ENCODE measurements at places on chromosomes 7 and 10. TPM values are rescaled to one million over a fixed set of nuclear protein-coding genes. Genes with fewer than 3 reads are reported as not detected.

Gene PHKG1
- total RNA-seq, result 3.6 TPM

Gene SMURF1
- 19.7 TPM for total RNA-seq

Gene CWF19L1
- total RNA-seq, result 33.1 TPM

Gene FAM25C
- not detected for total RNA-seq

Gene BET1
- total RNA-seq, result 62.7 TPM

GRCh38 chr10:9052767-9053166 lies 998.3 kb downstream of the GATA3 start:
- no peak for DNase-seq

Gene TMEM270
- total RNA-seq, result not detected

DNA sequence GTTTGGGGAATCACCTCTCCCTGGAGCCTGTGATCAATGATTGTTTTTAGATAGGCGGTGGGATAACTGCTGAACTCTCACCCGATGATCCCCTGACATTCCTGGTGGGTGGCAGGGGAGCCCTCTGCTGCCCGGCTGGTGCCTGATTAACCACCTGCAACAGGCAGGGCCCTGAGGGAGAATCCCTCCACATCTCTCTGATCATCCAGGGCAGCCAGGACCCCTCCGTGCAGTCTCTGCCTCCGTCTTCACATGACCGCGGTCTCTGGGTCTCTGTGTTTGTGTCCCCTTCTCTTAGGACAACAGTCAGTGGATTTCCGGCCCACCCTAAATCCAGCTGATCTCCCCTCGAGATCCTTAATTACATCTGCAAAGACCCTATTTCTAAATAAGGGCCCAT lies 17.4 kb downstream of the CALML5 start:
- no peak for DNase-seq

Gene PNLIPRP3
- total RNA-seq, result not detected

DNA sequence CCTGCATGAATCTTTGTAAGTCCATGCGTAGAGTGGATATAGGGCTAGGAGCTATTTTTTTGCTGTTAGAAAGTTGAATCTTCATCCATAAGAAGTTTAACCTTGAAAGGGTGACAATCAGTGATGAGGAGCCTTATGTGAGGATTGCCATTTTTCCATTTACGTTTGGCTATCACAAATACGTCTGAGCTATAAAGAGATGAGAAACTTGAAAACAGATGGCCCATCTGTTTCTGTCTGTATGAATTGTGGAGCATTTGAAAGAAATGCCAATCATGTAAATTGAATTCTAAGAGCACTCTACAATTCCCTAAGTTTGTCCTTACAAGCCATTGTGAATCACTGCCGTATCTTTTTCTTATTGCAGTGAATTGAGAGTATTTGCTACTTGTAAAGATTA lies 169.8 kb upstream of the TEX47 start:
- DNase-seq, result no peak

GRCh38 chr10:97583476-97583875 lies 713 bp upstream of the HOGA1 start:
- DNase-seq, result no peak

DNA sequence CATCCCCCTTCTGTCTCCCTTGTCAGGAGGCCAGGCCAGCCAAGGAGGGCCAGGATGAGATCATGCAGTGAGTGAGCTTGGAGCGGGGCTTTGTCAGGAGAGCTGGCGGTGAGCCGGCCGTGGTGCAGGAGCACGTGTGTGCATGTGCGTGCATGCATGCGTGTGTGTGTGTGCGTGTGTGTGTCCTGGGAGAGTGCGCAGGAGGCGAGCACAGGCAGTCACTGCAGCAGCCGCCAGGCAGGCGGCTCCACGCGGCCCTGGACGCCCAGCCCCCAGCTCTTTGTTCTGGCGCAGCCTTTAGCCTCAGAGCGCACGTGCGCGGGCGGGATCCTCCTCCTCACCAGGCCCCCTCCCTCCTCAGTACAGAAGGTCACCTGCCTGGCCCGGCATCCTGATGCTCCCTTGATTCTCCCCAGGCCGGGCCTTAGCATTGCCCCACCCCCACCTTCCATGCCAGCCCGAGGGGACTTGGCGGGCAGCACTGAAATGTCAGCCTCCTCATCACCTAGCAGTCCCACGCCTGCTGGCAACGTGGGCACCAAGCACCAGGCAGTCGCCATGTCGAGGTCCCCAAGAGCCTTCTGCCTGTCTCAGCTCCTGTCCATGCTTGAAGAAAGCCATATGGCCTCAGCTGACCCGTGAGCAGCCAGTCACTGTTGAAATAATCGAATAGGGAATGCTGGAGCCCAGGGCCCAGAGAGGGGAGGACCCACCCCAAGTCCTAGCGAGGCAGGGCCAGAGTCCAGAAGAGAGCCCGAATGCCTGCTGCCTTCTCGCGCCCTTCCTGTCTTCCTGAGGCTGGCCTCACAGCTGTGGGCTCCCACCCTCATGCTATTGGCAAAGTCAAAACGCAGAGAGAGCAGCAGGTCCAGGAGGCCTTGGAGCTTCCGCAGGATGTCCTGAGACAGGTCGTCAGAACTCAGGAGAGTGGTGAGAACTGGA lies 125.9 kb upstream of the PPIF start:
- DNase-seq, result peak; percentile 90

Gene CDHR1
- total RNA-seq, result 0.32 TPM

Gene ANXA8L1
- total RNA-seq, result 9.1 TPM

Gene SPDYE6
- total RNA-seq, result not detected

GRCh38 chr7:34332006-34332405 lies 326.0 kb upstream of the NPSR1 start:
- no peak for DNase-seq

Gene FAM131B
- 4.1 TPM for total RNA-seq

GRCh38 chr7:128167042-128167701 lies 73.9 kb upstream of the LEP start:
- DNase-seq, result peak; percentile 47

Gene TAS2R40
- not detected for total RNA-seq

Gene PLCE1
- 38.1 TPM for total RNA-seq

- DNase-seq, result no peak
These were observed 159.4 kb downstream of the ADARB2 start for GRCh38 chr10:1577945-1578344.

- DNase-seq, result no peak
These were observed 259.8 kb downstream of the GLI3 start for GRCh38 chr7:41977151-41977651.

Gene LDB3
- 7.1 TPM for total RNA-seq

- peak; percentile 69 for DNase-seq
These were observed at the start of gene BAG3 for GRCh38 chr10:119650692-119651513. Gene BAG3, plus strand, starts transcription at chr10:119651380. Its CDS starts 296 bp downstream, at chr10:119651676.

DNA sequence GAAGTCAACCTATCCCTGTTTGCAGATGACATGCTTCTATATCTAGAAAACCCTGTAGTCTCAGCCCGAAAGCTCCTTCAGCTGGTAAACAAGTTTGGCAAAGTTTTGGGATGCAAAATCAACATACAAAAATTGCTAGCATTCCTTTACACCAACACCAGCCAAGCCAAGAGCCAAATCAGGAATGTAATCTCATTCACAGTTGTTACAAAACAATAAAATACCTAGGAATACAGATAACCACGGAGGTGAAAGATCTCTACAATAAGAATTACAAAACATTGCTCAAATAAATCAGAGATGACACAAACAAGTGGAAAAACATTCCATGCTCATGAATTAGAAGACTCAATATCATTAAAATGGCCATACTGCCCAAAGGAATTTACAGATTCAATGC lies 50.4 kb upstream of the ZNF365 start:
- no peak for DNase-seq

Gene VGF
- total RNA-seq, result not detected

- no peak for DNase-seq
These were observed 54.1 kb downstream of the ZNF248 start for GRCh38 chr10:37803269-37803668.

GRCh38 chr10:93149761-93150160 lies 76.1 kb downstream of the CYP26A1 start:
- DNase-seq, result no peak

GRCh38 chr10:112721080-112721698 lies 228.9 kb upstream of the TCF7L2 start:
- DNase-seq, result no peak

- DNase-seq, result no peak
These were observed 54.5 kb downstream of the WAC start for GRCh38 chr10:28587270-28587969.

- DNase-seq, result no peak
These were observed 76.6 kb downstream of the TMEM178B start for GRCh38 chr7:141150465-141150864.

Gene RELN
- total RNA-seq, result 26.3 TPM

Gene RNF32
- total RNA-seq, result 1.0 TPM

GRCh38 chr10:45199205-45199740 lies 116.1 kb downstream of the OR13A1 start:
- no peak for DNase-seq
